Right lobe of liver (tissue), 6 donors: ENCODE measurements at places on chromosomes 11 and 22. TPM values are rescaled to one million over a fixed set of nuclear protein-coding genes. Genes with fewer than 3 reads are reported as not detected.

GRCh38 chr11:74460481-74461154 is 6.7 kb downstream of the KCNE3 start:
- no peaks in the 10 kb centered on the region for H3K36me3 ChIP-seq
- peak overlapping the region; percentile 27 for H3K27ac ChIP-seq
- H3K4me1 ChIP-seq = no peaks in the 10 kb centered on the region

- no peak overlapping the region for H3K27ac ChIP-seq
- H3K4me1 ChIP-seq = no peaks in the 10 kb centered on the region
- no peaks in the 10 kb centered on the region for H3K36me3 ChIP-seq
- no peak overlapping the region for H3K4me3 ChIP-seq
- no peaks in the 10 kb centered on the region for H3K27me3 ChIP-seq
- DNase-seq = no peak
Measured at GRCh38 chr22:50683086-50683993, 10.7 kb downstream of the SHANK3 start.

- no peaks in the 10 kb centered on the region for H3K36me3 ChIP-seq
- no peaks in the 10 kb centered on the region for H3K27me3 ChIP-seq
- no peak for DNase-seq
- no peak overlapping the region for H3K27ac ChIP-seq
Measured at GRCh38 chr22:35172442-35172841, 84.9 kb upstream of the HMGXB4 start.

GRCh38 chr11:13030857-13031256 is 21.7 kb downstream of the RASSF10 start:
- no peaks in the 10 kb centered on the region for H3K4me1 ChIP-seq
- no peak overlapping the region for H3K27ac ChIP-seq
- H3K4me3 ChIP-seq = no peak overlapping the region
- peak; percentile 49 for DNase-seq

DNA sequence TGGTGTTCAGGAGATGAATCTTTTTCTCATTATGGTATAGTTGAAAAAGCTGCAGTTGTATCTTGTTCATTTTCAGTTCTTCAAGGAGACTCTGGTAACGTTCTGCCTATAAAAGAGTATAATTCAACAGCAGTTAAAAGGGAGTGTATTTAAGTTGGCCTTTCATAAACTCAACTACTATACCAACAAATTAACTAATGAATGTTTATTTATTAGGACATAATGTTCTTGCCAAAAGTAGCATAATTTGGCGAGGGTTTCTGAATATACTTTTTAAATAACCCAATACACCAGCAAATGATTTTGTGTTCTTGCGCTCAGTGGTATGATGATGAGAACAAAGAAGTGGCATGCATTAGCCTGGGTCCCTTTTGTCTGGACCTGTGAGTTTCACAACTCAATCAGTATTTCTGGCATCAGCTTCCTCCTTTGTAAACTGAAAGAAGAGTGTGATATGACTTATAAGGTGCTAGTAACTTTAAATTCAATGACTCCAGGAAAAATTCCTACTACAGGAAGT is 10.9 kb downstream of the SMC1B start:
- H3K27me3 ChIP-seq = no peaks in the 10 kb centered on the region
- no peak overlapping the region for H3K4me3 ChIP-seq
- no peak for DNase-seq
- H3K4me1 ChIP-seq = no peaks in the 10 kb centered on the region

DNA sequence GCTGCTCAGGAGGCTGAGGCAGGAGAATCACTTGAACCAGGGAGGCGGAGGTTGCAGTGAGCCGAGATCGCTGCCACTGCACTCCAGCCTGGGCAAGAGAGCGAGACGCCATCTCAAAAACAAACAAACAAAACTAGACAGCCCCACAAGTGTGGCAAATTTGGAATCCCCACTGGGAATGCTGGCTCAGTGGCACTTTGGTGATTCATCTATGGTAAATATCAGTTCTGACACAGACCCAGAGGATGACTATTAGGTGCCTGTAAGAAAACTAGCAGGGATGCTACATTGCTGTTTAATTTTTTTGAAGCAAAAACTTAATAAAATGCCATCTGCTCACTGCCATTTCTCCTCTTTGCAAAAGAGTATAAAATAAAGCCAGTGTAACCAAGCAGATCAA is 107.9 kb downstream of the NAT10 start:
- no peaks in the 10 kb centered on the region for H3K4me1 ChIP-seq
- no peak overlapping the region for H3K4me3 ChIP-seq
- H3K36me3 ChIP-seq = no peaks in the 10 kb centered on the region
- DNase-seq = no peak

DNA sequence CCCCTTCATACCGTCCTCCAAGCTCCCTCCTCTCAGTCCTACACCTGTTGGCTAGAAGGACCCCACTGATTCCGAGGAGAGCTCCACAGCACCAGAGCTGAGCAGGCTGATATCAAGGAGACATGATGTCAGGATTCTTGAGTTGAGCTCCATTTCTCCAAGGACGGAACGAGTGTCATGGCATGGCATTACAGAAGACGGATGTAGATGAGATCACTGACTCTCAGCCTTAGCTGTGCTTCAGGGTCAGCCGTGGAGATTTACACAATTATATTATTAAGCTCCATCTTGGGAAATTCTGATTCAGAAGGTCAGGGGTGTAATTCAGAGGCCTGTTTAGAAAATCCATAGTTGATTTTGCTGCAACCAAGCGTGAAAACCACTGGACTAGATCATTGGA is 428.9 kb upstream of the B3GAT1 start:
- DNase-seq = no peak
- no peaks in the 10 kb centered on the region for H3K4me1 ChIP-seq
- H3K27me3 ChIP-seq = no peaks in the 10 kb centered on the region
- H3K4me3 ChIP-seq = no peak overlapping the region

DNA sequence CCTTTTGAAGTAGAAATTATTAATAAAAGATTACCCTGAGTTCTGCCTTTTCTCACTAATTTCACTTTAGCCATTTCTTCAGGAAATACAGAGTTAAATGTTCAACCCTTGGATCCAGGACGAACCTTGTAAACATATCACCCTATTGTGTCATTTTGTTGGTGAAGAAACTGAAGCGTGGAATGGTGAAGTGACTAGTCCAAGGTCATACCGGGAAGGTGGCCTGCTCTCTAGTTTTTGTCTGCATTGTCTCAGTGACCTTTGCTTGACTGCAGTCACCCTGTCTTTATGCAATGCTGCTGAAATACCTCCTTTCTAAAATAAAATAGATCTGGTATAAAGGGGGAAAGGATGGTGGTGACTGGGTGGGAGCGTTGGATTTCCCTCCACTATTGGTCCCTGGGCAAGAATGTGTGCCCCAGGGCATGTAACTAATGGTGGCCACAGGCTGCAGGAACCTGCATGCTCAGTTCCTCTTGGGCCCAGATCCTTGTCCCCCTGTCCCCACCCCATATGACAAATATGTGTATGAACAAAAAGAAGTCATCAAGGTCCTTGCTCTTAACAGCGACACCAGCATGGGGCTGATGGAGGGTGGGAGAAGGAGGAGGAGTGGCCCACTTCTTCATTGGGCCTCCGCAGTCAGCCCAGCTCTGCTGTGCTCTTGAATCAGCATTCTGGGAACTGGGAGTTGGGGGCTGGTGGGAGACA is 977 bp upstream of the SORL1-AS1 start:
- peak overlapping the region; percentile 93 for H3K4me3 ChIP-seq
- peak overlapping the region; percentile 89 for H3K27ac ChIP-seq
- no peak for DNase-seq

DNA sequence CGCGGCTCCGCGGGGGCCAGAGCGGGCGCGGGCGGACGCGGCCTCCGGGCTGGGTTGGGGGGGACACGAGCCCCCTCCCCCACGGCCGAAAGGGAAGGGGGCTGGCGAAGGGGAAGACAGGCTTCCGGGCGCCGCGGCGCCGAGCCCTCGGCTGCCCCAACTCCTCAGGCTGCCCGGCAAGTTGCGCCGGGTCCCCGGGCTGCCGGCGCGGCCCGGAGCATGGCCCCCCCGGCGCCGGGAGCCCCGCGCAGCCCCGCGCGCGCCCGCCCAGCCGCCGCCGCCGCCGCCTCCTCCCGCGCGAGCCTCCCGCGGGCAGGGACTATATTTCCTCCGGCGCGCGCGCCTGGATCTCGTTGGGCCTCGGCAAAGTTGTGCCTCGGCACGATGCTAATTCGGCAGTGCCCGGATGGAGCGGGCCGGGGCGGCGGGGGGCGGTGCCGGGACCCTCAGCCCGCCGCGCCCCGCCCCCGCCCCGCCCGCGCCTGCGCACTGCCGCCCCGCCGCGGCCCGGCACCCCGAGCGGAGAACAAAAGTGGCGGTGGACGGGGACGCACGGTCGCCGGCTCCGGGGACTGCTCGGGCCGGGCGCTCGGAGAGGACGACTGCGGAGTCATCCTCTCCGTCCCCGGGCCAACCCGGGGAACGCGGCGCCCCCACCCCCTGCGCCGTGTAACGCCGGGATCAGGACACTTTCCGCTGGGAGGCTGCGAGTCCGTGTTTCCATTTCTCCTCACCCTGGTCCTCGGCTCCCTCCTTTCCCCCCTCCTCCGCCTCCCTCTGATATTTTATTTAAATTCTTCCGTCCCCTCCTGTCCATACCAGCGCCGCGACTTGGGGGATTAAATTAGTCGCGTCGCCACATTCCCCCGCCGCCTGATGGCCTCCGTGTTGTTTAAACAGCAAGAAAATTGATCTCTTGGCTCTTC is at the start of gene PHF21B:
Gene PHF21B, minus strand, starts transcription at position 400 of the 926 bp plus-strand sequence. CDS start 456 bp downstream, outside the sequence.
- DNase-seq = no peak
- no peaks in the 10 kb centered on the region for H3K4me1 ChIP-seq
- H3K4me3 ChIP-seq = peak within 1 kb of the TSS; percentile 38

Gene ZNF214
- total RNA-seq = 3.3 TPM

DNA sequence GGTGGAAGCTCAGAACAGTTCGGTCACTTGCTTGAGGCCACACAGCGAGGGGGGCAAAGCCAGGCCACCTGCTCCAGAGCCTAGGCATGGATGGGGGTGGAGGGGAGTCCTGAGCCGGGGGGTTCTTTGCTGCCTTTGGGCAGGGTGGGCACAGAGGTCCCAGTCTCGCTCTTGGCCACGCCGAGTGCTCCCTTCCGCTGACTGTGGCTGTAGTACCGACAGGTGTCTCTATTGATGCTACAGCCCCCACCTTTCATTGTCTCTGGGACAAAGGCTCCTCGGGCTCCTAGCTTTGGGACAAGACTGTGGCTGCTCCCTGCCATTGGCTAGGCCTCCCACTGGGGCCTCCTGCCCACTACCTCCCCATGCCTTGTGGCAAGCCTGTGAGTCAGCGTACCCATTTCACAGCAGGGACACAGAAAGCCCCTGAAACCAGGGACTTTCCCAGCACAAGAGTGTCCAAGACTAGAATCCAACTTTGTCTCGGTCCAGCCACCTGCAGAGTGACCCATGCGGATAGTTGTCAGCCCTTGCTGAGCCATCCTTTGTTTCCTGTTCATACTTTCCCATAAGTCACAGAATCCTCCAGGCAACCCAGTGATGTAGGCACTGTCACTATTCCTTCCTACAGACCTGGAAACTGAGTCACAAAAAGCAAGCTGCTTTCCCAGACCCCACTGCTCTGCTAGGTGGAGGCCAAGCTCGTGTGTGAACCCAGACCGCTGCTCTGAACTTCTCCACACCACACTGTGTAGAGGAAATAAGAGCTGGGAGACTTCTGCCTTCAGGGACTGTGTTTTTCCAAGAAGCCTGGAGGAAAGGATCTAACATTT is 17.2 kb downstream of the MYEOV start:
- H3K4me1 ChIP-seq = peaks cover 7% of the 10 kb centered on the region
- H3K4me3 ChIP-seq = no peak overlapping the region
- no peak overlapping the region for H3K27ac ChIP-seq
- H3K36me3 ChIP-seq = no peaks in the 10 kb centered on the region

Gene PHOX2A
- total RNA-seq = not detected

Gene CDC42BPG
- 1.1 TPM for total RNA-seq

Gene HOATZ
- total RNA-seq = not detected

Gene GSTT2B
- 23.7 TPM for total RNA-seq

- H3K27me3 ChIP-seq = no peaks in the 10 kb centered on the region
- H3K27ac ChIP-seq = no peak overlapping the region
- peak; percentile 81 for DNase-seq
- no peak overlapping the region for H3K4me3 ChIP-seq
- peaks cover 3% of the 10 kb centered on the region for H3K4me1 ChIP-seq
- H3K36me3 ChIP-seq = no peaks in the 10 kb centered on the region
Measured at GRCh38 chr22:30920407-30920806, 48.2 kb downstream of the MORC2 start.

Gene PLAAT2
- 1.1 TPM for total RNA-seq

DNA sequence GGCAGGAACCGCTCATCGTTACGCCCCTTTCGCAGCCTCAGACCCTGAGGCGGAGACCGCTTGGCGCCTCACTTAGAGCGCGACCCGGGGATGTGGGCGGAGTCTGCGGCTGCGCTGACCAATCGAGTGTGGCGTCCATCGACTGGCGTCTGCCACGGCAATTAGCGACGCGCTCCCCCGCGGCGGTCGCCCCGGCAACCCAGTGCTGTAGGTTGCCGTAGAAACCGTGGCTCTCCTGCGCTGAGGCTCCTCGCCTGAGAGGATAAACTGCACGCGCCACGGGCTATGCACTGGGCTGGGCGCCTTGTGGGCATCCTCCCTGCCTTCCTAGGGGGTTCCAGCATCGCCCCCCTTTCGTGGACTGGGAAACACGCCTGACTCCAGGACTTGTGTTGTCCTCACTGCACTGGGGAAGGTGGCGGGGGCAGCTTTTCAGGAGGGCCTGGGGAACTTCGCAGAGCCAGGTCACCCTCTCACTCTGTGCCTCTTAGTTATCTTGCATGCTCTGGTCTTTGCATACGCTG is 701 bp upstream of the P2RX6 start:
- no peaks in the 10 kb centered on the region for H3K27me3 ChIP-seq
- no peaks in the 10 kb centered on the region for H3K4me1 ChIP-seq
- peak overlapping the region; percentile 68 for H3K27ac ChIP-seq
- H3K4me3 ChIP-seq = peak overlapping the region; percentile 33
